Hematopoietic multipotent progenitor cell treated with erythropoietin and hydrocortisone succinate and interleukin-3 and kit ligand, for 8 days (in vitro differentiated cells): ENCODE measurements at places on chromosomes 16 and 17.

GRCh38 chr16:2160915-2161551, 5.5 kb downstream of the TRAF7 start:
- DNase-seq: no peak

- DNase-seq: no peak
These were observed 31.9 kb downstream of the LITAFD start for GRCh38 chr16:8914098-8914497.

- DNase-seq: no peak
These were observed 40.8 kb upstream of the CIBAR2 start for GRCh38 chr16:85153046-85153445.

DNA sequence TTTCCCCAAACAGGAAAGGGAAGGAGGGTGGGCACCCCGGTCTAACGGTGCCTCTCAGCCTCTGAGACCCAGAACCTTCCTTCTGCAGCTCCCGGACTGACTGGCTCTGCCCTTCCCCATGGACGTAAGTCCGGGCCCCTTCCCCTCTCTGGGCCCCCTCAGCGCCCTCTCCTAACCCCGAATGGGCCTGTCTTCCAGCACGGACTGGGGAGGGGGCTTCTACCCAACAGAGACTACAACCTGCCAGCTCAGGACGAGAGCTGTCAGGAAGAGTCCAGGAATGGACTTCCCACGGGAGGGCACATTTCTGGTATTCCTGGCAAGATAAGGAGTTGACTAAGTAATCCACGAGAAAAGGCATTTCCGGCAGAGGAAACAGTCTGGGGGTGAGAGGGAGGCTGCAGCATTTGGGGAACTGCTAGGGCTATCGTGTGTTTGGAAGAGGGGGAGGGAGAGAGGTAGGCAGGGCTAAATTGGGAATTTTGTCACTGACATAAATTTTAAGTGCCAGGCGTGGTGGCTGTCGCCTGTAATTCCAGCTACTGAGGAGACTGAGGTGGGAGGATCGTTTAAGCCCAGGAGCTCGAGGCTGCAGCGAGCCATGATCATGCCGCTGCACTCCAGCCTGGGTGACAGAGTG, 12.1 kb upstream of the ALDOA start:
- DNase-seq: no peak

GRCh38 chr16:50702725-50703124, 9.3 kb downstream of the NOD2 start:
- no peak for DNase-seq

DNA sequence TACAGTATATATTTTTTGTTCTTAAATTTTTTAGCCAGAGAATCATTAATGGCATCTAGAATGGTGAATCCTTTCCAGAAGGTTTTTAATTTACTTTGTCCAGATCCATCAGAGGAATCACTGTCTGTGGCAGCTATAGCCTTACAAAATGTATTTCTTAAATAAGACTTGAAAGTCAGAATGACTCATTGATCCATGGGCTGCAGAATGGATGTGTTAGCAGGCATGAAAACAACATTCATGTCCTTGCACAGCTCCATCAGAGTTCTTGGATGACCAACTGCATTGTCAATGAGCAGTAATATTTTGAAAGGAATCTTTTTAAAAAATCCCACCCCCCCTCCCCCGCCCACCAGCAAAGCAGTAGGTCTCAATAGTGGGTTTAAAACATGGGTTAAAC, 51.4 kb downstream of the CACNG1 start:
- DNase-seq: no peak

- no peak for DNase-seq
These were observed 46.9 kb downstream of the AXIN2 start for GRCh38 chr17:65514541-65514940.

GRCh38 chr16:15601212-15601879, 41.6 kb downstream of the MARF1 start:
- DNase-seq: no peak

- no peak for DNase-seq
These were observed 426.7 kb upstream of the SALL1 start for GRCh38 chr16:51577621-51578303.

GRCh38 chr17:68207651-68208253, 40.1 kb upstream of the AMZ2 start:
- DNase-seq: no peak
